ENCODE measurements at places on chromosomes 6 and 20. TPM values are rescaled to one million over a fixed set of nuclear protein-coding genes. Genes with fewer than 3 reads are reported as not detected.

DNA sequence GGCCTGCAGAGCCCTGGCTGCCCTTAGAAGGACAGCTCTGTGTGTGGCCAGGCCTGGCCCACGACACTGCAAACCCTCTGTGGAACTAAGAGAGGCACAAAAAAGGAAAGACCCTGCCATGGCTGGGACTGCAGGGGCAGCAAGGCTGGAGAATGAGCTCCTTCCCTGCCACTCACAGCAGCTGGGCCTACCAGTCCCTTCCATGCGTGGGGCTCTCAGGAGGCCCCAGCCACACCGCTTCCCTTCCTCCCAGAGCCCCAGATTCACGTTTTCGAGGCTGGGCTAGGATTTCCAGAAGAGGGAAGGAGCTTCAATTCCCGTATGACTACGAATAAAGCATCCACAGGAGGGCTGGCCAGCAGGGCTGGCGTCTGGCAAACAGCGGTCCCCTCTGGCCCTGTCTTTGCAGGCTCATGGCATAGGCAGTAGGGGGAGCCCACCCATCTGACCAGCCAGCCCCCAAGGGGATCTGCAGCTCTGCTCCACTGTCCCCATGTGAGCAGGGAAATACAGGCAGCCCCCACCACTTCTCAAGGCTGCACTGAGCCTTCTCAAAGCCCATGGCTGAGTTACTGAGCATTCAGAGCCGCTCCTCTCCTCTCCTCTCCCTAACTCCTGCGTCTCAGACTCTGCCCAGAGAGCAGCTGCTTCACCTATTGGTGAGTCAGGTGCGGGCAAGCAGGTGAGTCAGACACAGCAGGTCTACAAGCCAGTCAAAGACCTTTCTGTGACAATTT is 53.1 kb downstream of the NINL start:
- no peak for DNase-seq

THBS2 gene
- 0.04 TPM for total RNA-seq

VNN1 gene
- not detected for total RNA-seq

KCNK16 gene
- 35.2 TPM for total RNA-seq

C2 gene
- total RNA-seq: 0.47 TPM

CST5 gene
- not detected for total RNA-seq

RAET1L gene
- not detected for total RNA-seq

TPX2 gene
- total RNA-seq: 71.9 TPM

- no peak for DNase-seq
Measured at GRCh38 chr20:62418709-62419487, 8.4 kb downstream of the RBBP8NL start.

DNA sequence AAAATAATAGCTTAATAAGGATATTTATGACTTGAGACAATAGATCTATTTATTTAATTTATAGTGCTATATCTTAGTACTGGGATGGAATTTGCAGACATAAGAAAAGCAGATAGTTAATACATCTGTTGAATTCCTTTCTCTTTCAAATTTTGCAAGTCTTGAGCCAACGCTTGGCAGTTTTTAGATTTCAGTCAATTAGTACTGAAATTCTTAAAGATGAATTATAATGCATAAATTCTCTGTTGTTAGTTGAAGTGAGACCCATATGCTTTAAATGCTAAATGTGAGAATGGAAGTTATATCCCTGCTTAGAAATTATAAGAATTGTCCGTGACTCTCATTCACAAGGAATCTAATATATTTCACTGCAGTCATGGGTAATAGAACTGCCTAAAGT is 225.1 kb upstream of the ADGRB3 start:
- DNase-seq: no peak

DNA sequence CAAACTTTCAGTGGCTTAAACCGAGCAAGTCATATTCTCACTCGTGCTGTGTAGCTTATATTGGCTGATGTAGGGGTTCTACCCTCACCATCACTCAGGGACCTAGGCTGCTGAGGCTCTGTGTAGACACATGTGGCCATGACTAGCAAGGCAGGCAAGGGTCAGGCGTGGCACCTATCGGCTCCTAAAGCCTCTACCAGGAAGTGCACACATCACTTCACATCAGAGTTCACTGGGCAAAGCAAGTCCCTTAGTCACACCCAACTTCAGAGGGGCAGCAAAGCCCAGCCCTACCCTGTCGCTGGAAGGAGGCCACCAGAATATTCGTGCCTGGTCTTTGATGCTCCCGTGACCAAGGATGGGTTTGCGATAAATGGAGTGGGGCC is 42.9 kb downstream of the PPP1R14C start:
- no peak for DNase-seq

DNA sequence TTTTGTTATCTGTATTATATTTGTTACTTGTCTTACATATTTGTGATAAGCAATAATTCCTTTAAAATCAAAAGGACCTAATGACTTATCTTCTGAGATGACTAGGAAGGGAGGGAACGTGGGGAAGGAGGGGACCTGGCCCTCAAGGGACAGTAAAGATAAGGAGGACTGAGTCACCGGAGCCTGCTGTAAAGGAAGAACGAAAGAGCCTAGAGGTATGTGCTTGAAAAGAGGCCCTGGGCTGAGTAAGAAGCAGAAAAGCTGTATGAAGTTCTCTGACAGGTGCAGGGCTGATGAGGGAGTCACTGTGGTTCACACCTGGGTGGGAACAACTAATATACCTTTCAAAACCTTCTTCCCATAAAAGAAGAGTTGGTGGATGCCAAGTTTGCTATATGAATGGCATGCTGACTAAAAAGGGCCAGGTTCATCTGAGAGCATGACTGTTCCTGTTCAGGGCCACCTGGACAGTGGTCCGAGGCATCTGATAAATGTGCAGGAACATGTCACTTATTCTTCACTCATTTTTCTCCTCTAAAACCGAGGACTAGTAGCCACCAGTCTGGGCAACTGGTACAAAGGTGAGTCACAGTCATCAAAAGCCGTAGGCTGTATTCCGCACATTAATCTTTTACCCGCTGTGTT is 111.3 kb downstream of the TNFAIP3 start:
- DNase-seq: no peak

ENPP5 gene
- 13.4 TPM for total RNA-seq

SPATS1 gene
- not detected for total RNA-seq

- no peak for DNase-seq
Measured at GRCh38 chr6:1766654-1767053, 156.9 kb downstream of the FOXC1 start.

FAM110A gene
- total RNA-seq: 17.9 TPM

MATN4 gene
- total RNA-seq: not detected

GRCh38 chr6:20644667-20645370 is 110.6 kb downstream of the CDKAL1 start:
- no peak for DNase-seq

GRCh38 chr20:45964006-45964400 is 8.0 kb downstream of the ZNF335 start:
- DNase-seq: no peak

GRCh38 chr6:87698547-87699006 is 3.5 kb downstream of the AKIRIN2 start:
- DNase-seq: no peak

GRCh38 chr6:52098721-52099120 is 11.3 kb upstream of the PKHD1 start:
- DNase-seq: no peak

DNA sequence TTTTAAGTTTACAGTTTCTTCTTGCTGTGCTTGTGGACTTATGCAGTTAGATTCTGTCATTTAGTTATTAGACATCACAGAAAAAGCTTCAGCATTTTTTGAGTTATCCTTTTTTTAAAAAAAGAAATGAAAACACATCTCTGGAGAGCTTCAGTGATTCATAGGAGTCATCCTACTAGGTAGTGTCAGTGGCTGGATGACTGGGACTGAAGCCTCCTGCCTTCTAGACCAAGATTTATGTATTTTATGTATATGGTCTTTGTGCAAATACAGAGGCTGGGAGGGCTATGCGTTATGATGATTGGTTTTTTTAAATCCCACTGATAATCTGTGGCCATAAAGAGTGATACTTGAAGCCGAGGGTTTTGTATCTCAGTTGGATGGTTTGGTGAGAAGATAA is 125.9 kb upstream of the JAG1 start:
- DNase-seq: no peak

DNA sequence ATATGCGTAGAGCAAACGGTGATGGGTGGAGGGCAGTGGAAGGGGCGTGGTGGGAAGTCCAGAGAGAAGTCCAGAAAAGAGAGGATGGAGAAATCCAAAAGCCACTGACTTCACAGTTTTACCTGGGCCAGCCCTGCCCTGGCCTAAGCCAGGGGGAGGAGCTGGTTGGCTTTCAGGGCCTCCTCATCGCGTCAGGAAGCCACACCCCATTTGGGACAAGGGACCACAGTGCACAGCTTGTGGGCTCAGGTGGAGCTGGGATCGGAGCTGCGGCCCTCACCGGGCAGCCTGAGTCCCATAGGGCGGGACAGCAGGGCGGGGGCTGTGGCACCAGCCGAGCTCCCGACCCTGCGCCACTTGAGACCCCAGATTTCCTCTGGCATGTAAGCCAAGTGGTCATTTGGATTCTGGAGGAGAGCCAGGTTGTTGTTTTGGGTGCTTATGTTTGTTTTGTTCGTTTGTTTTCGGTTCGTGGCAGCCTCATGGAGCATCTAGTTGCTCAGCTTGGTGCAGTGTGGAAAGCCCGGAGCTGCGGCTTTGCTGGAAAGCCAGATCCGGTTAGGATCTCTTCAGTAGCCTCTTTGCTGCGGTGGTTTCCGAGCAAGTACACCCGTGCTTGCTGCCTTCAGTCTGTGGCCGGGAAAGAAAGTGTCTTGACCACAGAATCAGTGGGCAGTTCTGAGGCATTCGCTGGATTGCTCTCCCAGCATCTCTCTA is 42.2 kb downstream of the RIOK1 start:
- no peak for DNase-seq

DNA sequence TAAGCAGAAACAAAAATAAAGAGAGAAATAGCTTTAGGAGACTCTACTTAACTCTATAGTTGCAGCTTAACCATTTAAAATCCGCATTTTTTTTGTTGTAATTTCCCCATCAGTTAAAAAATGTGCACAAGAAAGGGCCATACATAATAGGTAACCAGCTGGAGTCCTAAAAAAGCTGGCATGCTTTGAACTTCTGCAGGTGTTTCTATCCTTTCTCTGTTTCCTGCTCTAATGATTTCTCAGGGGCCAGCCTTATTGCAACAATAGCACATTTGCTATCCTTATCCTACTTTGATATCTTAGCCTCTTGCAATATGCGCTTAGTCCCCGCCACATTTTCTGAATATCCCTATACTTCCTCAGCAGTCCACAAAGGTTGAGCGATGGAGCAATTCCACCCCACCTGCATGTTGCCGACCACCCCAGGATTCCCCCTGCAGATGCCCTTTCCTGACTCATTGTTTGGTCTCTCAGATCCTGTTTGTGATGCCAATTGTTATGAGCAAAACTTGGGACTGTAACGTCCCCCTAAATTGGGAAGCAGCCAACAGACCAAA is 48.5 kb downstream of the TRIM27 start:
- no peak for DNase-seq

GRCh38 chr6:87918461-87918941 is 129.1 kb upstream of the SPACA1 start:
- DNase-seq: no peak

DNA sequence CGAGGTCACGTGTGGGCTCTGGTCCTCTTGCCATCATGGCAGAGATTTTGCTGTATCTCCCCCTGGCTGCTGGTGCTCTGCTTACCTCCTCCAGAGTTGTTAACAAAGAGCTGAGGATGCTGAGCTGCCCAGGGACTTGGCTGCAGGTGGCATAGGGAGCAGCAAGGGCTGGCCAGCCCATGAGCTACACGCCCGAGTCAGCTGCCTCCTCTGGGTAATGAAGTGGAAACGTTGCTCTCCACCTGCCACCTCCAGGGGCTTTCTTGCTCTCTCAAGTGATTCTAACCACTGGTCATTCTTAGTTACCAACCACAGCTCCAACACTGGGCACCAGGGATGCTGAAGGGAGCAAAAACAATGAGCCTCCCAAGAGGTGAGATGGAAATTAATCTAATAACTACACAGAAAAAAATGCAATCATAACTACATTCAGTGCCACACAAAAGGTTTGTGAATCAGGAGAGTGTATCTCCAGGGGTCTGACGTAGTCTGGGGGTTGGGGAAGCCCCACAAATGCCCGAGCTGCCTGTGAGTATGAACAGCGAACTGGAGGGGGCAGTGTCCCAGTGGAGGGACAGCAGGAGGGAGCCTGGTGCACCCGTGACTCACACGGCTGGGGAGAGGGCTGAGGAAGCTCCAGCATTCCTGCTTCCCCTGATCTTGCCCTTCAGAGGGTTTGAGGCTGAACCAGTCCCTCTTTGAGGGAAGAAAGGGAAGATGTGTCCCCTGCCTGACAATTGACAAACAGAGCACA is 78.7 kb downstream of the CDH26 start:
- no peak for DNase-seq

DNA sequence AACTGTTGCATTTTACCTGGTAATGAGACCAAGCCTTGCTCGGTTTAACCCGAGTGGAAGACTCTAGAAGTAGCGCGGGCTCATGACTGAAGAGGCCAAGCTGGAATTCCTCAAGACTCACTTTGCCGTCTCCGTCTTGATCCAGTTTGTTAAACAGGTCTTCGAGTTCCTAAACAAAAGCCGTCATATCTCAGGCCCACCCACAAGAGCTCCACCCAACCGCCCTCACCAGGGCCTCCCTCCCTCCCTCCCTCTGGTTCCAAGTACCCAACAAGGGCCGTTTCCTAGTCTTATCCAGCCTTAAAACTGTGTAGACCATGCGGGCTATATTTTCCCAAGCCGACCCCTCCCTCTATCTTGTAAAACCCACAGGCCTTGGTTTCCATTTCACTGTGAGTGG is 81.4 kb downstream of the NINL start:
- DNase-seq: no peak

GRCh38 chr6:149716181-149716963 is 1.5 kb downstream of the LATS1 start:
- DNase-seq: no peak

- no peak for DNase-seq
Measured at GRCh38 chr6:130161683-130162404, 60.9 kb downstream of the SAMD3 start.

- DNase-seq: no peak
Measured at GRCh38 chr20:37702403-37703034, 8.7 kb downstream of the CTNNBL1 start.

GRCh38 chr6:170444811-170445211 is 108.3 kb downstream of the PSMB1 start:
- DNase-seq: no peak

GRCh38 chr20:63128367-63128766 is 87.6 kb downstream of the YTHDF1 start:
- no peak for DNase-seq

GPR6 gene
- total RNA-seq: not detected

DNA sequence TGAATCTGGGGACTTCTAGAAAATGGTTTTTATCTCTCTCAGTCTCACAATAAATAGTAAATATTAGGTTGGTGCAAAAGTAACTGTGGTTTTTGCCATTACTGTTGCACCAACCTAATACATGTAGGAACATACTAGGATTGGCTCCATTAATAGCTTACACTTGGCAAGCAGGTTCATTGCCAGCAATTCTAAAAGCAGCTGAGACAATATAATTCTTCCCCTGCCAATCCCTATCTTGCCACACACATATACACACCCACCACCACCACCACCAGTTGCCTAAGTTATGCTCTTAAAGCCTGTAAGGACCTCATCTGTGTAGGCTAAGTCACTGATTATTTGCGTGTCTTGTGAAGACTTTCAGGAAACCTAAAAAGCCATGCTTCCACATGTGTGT is 145.1 kb downstream of the KIF16B start:
- no peak for DNase-seq

- no peak for DNase-seq
Measured at GRCh38 chr6:151387175-151387970, 4.0 kb downstream of the ZBTB2 start.

SIRPG gene
- not detected for total RNA-seq

GRCh38 chr6:125604257-125604656 is 145.2 kb upstream of the HEY2 start:
- no peak for DNase-seq
